ENCODE measurements at places on chromosomes 11 and 22. TPM values are rescaled to one million over a fixed set of nuclear protein-coding genes. Genes with fewer than 3 reads are reported as not detected.
A peak's percentile ranks its signal among the peaks of the same experiment; 100 is the strongest.

IGHMBP2 gene
- total RNA-seq = 24.6 TPM

FAT3 gene
- 37.5 TPM for total RNA-seq

DNA sequence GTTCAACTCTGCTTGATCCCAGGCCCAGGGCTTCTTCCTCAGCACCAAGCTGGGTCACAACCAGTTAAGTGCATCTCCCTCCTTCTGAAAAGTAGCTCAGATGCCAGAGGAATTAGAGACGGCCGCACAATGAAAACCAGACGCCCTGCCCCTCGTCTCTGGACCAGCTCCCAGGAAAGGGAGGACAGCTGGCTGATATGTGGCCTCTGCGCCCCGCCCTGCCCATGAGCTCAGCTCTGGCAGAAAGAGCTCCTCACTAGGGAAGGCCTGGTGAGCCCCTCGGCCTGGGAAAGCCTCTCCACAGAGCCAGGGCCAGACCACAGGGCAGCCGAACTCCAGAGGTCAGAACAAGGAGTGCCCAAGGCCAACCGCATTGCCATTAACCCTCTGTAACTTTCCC, 18.1 kb upstream of the SCGB1A1 start:
- H3K4me1 ChIP-seq = peaks cover 11% of the 10 kb centered on the region
- H3K27ac ChIP-seq = peak overlapping the region; percentile 54
- H3K27me3 ChIP-seq = no peaks in the 10 kb centered on the region
- H3K4me3 ChIP-seq = no peak overlapping the region
- peak; percentile 92 for DNase-seq

DNA sequence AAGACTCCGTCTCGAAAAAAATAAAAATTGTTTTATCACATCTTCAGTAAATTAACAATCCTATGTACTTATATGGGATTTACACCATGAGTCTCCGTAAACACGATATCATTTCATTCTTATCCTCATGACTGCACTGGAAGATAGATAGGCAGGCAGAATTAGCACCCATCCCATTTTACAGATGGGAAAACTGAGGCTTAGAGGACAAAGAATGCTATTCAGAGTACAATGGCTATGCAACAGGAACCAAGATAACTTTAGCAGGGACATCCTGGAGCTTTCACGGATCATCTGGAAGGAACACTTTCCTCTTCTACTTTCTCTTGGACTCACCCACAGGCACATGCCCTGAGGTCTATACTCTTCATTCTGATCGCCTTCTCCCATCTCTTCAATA, 14.6 kb upstream of the SGSM1 start:
- DNase-seq = no peak
- H3K36me3 ChIP-seq = no peaks in the 10 kb centered on the region
- H3K27me3 ChIP-seq = no peaks in the 10 kb centered on the region
- H3K4me3 ChIP-seq = no peak overlapping the region
- H3K4me1 ChIP-seq = no peaks in the 10 kb centered on the region
- no peak overlapping the region for H3K27ac ChIP-seq

DNA sequence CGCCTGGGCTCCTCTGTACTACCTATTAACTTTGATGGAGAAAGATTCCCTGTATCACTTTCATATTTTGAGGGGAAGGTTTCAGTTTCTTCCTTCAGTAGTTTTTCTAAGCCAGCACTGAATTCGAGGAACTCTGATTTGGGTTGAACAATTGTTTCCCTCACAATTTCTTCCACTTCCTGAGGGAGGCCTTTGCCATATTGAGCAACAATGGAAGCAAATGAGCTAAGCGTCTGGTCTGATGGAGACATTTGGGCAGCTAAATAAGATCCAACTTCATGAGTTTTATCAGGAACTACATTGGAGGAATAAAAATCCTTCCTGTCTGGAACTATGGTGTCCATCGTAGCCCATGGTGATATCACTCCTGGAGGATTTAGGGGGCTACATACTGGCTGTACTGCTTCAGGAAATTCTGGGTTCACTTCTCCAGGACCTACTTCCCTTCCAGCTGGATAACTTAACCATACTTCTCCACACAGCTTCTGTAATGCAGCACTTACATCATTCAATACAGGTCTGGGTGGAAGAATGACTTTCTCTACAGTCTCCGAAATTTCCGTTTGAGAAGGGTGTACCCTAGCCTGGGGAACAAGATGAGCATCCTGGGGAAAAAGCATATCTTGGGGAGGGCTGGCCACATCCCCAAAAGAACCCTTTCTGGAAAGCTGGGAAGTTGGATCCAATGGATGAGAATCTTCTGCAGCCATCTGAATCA, 38.9 kb upstream of the CCDC89 start:
- no peak for DNase-seq
- no peaks in the 10 kb centered on the region for H3K4me1 ChIP-seq
- H3K4me3 ChIP-seq = no peak overlapping the region

DNA sequence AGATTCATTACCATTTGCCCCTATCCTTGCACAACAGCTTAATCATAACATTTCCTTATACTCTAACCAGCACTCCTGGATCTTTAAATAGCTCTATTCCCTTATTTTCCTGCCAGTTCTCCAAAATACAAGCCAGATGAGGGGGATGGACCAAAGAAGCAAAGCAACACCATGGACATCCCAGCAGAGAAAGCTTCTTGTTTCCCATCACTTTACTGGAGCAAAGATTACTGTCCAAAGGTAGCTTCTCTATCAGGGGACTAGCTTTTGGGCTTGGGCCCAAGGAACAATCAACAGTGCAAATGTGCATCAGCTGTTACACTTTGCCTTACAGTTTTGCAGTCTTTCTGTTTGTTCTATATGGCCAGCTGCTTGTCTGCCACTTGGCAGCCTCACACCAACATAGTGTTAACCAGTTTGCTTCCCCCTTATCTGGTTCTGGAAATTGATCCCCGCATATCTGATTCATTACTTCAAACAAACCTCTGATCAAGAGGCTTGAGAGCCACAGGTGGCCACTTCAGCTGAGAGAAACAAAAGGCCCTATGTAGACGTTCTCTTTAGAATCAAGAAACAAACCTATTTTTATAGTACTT, 814.3 kb downstream of the METTL15 start:
- no peak for DNase-seq
- H3K4me1 ChIP-seq = no peaks in the 10 kb centered on the region
- H3K4me3 ChIP-seq = no peak overlapping the region
- no peaks in the 10 kb centered on the region for H3K36me3 ChIP-seq
- no peaks in the 10 kb centered on the region for H3K27me3 ChIP-seq
- no peak overlapping the region for H3K27ac ChIP-seq
